ENCODE measurements at places on chromosomes 7 and 10.

DNA sequence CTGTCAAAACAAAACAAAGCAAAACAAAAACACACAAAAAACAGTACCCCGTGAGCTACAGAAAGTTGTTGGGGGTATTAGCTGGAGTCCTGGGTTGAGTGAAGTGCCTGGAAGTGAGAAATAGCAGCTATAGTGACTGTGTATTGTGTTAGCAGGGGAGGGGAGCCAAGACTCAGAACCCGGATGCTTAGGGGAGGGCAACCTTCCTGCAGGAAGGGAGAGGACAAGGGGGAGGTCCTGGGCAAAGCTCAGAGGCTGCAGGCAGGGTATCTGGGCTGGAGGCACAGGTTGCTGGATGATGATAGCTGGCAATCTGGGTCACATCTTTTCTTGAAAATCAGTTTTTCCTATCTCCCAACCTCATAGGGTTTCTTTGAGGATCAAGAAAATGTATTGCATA lies 75.8 kb upstream of the PARD3 start:
- DNase-seq, result no peak

DNA sequence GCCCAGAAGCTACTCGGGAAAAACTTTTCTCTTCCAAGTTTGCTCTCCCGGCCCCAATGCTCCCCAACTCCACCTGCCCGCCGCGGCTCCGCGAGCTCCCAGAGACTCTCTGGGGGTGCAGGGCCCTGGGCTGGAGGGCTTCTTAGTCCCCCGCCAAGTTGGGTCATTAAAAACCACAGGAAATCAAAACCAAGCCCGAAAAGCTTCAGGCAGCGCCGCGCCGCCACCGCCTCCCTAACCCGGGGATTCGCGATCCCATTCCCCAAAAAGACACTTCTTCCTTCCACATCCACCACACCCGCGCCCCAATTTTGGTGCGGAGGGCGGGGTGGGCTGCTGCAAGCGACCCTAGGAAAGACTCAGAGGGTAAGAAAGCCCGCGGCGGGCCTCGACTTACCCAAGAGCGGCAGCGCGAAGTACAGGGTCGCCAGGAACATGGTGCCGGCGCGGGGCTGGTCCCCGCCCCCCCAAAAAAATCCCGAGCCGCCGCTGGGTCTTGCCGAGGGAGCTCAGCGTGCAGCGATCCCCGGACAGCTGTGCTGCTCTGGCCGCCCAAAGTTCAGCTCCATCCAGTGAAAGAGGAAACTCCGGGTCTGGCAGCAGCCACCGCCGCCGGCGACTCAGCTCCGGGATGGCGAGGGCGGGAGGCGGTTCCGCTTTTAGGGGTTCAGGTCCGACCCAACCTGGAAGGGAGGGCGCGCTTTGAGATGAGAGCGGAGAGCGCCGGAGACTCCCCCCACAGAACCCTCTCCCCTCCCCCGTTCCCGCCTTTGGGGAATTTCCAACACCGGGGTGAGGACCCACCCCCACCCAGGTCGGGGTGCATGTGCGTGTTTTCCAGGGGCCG lies 1.2 kb downstream of the GFRA1 start:
- DNase-seq, result no peak

GRCh38 chr7:101155303-101155702 lies 1.0 kb downstream of the AP1S1 start:
- no peak for DNase-seq

DNA sequence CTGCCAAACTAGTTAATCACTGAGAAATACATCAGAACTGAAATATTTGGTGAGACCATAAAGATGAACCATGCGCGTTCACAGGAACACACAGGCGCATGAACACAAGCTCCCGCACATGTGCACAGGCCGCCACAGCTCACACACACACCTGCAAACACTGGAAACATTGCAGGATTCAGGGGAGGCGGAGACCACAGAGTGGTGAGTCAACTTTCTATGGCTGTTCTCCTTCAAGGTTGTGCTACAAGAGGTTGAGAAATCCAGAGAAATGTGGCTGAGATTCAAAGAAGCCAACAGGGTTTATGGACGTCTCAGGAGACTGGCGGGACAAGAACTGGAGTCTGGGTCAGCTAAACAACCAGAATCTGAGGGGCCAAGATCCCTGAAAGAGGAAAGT lies 17.8 kb downstream of the ESYT2 start:
- no peak for DNase-seq
